Sciatic nerve (tissue), 2 donors: ENCODE measurements at places on chromosomes 11 and 22. TPM values are rescaled to one million over a fixed set of nuclear protein-coding genes. Genes with fewer than 3 reads are reported as not detected.

- DNase-seq = no peak
These were observed 49.5 kb downstream of the VSIG10L2 start for GRCh38 chr11:125995313-125995712.

DNA sequence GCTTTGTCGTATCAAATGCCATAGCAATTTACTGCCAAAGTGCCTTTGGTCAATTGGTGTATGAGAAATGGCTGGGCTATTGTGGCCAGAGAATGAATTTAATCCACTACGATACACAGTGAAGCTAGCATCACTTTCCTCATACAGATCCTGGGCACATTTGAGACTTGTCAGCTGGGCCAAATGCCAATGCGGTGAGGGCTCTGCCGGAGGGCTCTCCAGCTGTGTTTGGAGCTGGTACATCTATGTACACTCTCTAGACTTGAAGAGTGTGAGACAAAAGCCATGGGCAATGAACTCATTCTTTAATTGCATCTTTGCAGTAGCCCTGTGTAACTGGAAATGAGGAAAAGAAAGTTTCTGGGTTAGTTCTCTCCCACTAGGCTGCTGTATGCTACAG, 1052.9 kb downstream of the NTM start:
- DNase-seq = no peak

The SERPIND1 gene
- total RNA-seq = 1.6 TPM

The SLC22A9 gene
- not detected for total RNA-seq

The CNIH2 gene
- 1.3 TPM for total RNA-seq
